T-helper 9 cell (primary cell): ENCODE measurements at places on chromosomes 4 and X.

GRCh38 chr4:40121515-40121914, 64.9 kb downstream of the N4BP2 start:
- no peak for DNase-seq

- DNase-seq: no peak
Observed at GRCh38 chr4:102642631-102643298, 118.0 kb downstream of the MANBA start.

GRCh38 chrX:38923451-38923969, 122.3 kb downstream of the MID1IP1 start:
- no peak for DNase-seq

GRCh38 chr4:126850286-126850685, 782.5 kb upstream of the INTU start:
- DNase-seq: no peak
